Adipocyte (in vitro differentiated cells): ENCODE measurements at places on chromosomes 3 and 15.

DNA sequence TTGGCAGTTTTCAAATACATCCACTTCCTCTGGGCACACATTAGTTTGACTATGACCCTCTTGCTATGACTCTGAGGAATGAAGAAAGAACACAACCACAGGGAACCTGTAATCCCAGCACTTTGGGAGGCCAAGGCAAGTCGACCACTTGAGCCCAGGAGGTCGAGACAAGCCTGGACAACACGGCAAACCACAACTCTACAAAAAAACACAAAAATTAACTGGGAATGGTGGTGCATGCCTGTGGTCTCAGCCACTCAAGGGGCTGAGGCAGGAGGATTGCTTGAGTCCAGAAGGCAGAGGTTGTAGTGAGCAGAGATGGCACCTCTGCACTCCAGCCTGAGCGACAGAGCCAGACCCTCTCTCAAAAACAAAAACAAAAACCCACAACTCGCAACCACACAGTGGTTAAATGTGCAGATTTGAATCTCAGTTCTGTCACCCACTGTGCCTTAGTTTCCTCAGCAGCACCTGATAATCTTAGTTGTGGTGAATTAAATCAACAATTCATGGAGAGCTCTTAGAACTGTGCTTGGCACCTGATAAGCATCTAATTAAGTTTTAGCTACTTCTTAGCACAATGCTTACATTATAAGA lies 65.7 kb downstream of the MYLK start:
- DNase-seq = no peak

DNA sequence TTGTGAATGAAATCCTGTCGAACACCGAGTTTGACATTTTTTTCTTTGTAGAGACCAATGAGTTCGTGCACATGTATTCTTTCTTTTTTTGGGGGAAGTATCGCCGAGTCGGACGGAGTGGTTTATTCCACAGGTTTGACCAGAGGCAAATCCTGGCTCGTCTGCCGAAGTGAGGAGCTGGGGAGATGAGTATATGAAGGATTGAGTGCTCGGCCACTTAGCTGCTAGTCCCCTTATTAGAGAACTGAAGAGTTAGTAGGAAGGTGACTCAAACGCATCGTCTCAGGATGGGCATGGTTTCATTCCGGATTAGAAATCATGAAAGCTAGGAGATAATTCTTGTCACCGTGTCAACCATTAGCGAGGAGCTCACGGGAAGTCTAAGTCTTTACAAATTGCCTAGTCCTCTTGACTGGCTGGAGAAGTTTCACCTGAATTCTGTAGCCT lies 154.7 kb upstream of the GOLIM4 start:
- DNase-seq = peak; percentile 25

DNA sequence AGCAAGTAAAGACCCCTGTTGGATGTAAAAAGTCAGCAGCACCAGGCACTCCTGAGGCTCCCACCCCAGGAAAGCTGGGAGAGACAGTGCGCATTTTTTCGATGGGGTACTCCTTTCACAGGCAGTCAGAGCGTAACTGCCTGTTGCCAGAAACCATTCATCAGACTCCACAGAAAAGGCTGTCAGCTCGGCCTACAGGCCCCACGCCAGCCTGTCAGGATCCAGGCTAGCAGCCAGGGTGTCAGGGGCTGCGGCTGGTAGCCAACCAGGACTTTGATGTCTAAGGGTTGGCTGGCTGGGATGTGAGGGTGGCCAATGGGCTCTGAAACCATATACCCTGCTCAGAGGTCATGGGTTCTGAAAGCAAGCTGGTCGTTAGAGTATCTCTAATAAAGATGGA lies 164.5 kb downstream of the WNT5A start:
- DNase-seq = no peak

DNA sequence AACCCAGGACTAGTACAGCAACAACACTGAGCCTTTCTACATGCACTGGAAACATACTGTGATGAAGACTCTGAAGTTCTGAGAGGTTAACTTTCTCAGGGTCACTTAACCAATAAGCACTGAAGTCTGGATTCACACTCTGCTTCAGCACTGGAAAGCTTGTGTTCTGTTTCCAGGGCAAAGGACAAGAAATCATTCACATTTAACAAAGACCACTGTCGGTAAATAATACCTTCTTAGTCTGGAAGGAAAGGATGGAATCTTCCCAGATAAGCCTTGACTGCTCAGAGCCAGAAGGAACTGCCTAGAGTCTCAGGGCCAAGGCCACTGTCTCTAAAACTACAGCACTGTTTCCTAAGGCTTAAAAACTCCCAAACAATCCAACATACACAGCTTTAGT lies 4.3 kb upstream of the GLYCTK start:
- DNase-seq = no peak

- DNase-seq = no peak
Observed at GRCh38 chr15:56174649-56175048, 69.0 kb downstream of the RFX7 start.

GRCh38 chr3:125006291-125006731 lies 49.5 kb downstream of the HEG1 start:
- DNase-seq = no peak

DNA sequence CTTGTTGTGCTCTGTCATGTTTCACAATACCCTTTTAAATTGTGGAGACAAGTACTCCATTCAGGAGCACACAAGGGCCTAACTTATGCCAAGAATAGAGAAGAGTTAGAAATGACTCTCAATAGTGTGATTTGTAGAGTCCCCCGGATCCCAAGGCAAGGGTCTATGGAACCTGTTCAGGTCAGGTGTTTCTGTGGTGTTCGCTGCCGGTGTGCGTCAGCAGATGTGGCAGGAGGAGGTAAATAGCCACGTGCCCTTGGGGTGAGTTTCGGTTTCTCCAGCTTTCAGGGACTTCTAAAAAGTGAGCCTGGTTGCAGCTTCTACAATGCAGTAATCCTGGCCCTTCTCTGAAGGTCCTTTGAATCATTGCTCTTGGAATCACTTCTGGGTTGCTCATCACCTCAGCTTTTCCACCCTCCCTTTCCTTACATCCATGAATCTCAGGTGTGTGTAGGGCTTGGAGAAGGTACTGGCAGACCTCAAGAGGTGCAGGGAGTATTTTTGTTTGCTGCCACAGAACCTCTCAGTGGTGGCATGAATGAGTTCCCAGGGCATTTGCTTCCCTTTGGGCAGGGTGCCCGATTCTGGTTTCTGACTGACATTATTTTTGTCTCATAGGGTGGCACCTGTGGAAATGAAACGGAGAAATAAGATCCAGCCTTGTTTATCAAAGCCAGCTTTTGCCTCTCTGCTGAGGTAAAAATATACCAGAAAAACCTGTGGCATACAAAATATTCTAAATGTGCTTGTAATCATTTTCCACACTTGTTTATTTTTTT lies 7.3 kb downstream of the ST3GAL6 start:
- no peak for DNase-seq

DNA sequence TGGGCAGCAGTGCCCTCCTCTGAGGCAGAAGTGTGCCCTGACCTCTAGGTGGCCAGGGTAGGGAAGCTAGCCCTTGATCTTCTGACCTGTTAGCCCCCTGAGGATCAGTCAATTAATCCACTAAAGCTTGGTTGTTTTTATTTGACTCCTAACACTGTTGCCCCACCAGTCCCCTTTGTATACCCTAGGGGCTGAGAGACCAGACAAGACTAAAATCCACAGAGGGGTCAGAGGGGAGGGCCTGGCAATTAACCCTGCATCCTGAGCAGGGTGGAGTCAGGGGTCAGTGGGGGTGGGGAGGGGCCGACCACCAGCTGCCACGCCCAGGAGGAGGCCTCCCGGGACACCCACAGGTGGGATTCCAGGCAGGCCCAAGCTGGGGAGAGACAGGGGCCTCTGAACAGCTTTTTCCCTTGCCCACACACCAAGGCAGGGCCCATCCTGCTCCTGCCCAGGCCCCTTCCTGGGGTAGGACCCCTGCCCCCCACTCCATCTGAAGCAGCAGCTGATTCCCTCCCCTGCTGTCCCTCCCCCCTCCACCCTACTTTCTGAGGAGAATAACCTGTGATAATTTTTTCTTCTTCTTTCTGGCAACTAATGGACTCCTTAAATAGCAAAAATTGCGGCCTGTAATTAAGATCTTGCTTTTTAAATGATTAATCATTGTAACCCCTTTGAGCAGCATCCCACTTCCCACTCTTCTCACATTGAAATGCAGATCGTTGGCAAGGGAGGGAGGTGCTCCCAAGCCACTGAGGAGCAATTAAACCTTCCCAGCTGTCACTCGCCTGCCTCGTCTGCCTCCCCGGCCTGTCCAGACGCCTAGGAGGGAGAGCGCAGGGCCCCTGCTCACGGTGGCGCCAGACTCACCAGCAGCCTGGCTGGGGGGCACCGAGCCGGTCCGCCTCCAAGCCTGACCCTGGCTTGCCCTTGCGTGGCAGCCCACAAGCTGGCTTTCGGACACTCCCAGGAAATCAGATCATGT lies 51.9 kb downstream of the RHCG start:
- DNase-seq = no peak

GRCh38 chr15:78208341-78208844 lies 26.0 kb downstream of the ACSBG1 start:
- no peak for DNase-seq

GRCh38 chr3:149428087-149428486 lies 46.4 kb upstream of the TM4SF4 start:
- DNase-seq = no peak

DNA sequence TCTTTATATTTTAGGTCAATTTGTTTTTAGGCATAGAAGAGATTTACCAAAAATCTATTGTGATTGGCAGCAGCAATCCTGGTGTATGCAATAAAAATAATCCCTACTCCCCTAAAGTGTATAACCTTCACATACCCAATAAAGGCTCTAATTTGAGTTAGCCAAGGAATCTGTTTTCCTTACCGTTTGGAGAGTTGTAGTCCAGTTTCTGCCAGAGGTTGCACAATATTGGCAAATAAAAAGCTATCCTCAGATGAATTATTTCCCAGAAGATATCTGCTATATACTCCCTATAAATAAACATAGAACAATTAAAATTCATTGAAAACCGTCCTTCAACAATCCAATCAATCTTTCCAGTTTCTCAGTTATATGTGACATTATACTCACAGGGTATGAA lies 31.1 kb downstream of the ACKR4 start:
- no peak for DNase-seq

- peak; percentile 85 for DNase-seq
Observed at GRCh38 chr3:8663177-8664061, 18.8 kb upstream of the SSUH2 start.

GRCh38 chr3:185153861-185154629 lies 1.2 kb upstream of the C3orf70 start:
- no peak for DNase-seq

GRCh38 chr3:130729154-130729553 lies 17.5 kb downstream of the PIK3R4 start:
- DNase-seq = no peak

DNA sequence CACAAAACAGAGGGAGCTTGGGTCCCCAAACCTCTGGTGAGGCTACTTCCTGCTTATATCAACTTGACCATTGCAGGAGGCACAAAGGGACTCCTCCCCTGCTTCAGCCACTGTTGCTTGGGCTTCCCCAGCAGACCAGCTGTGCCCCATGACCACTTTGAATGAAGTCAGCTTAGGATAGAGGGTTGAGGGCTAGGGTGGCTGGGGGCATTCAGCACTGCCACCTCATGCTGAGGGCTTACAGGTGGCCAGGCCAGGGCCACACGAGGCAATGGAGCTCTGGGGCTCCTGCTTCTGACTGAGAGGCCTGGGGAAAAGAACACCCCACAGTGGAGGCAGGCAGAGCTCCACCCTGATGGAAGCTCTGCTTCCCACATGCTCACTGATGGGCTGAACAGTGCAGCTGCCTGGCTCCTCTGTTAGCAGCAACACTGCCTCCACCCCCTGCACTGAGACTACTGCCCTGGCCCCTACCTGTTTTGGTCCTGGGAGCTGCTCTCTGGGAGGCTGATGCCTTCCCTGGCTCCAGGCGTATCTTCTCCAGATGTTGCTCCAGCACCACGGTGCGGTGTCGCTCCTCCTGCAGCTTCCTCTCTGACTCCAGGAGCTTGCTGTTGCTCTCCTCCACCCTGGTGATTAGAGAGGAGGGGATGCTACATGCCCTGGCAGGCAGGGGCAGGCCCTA lies 10.2 kb upstream of the HHATL start:
- no peak for DNase-seq

- DNase-seq = peak; percentile 77
Observed at GRCh38 chr3:12175844-12176453, 17.2 kb upstream of the TIMP4 start.

GRCh38 chr15:92023965-92024364 lies 170.5 kb downstream of the SLCO3A1 start:
- peak; percentile 71 for DNase-seq

GRCh38 chr15:47548231-47548630 lies 169.1 kb upstream of the SEMA6D start:
- no peak for DNase-seq

- no peak for DNase-seq
Observed at GRCh38 chr3:108940568-108941263, 13.0 kb downstream of the GUCA1C start.

- no peak for DNase-seq
Observed at GRCh38 chr3:71469138-71469435, 114.4 kb downstream of the FOXP1 start.

GRCh38 chr3:191470545-191470944 lies 9.6 kb downstream of the PYDC2 start:
- peak; percentile 14 for DNase-seq

DNA sequence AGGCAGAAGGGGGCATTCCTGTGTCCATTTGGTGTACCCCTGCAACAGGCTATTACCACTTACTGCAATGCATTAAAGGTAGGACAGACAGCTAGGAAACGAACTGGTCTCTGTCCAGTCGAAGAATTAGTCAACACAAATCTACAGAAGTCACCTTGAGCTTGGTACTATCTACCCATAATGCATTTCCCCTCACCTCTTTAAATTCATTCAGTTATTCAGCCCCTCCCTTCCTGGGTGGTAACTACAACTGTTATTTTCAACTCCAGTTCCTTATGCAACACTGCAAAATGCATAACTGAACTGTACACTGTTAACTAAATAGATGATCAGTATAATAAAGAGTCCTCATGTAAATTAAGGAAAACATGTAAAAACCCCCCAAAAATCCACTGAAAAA lies 77.6 kb downstream of the MAGI1 start:
- DNase-seq = no peak

DNA sequence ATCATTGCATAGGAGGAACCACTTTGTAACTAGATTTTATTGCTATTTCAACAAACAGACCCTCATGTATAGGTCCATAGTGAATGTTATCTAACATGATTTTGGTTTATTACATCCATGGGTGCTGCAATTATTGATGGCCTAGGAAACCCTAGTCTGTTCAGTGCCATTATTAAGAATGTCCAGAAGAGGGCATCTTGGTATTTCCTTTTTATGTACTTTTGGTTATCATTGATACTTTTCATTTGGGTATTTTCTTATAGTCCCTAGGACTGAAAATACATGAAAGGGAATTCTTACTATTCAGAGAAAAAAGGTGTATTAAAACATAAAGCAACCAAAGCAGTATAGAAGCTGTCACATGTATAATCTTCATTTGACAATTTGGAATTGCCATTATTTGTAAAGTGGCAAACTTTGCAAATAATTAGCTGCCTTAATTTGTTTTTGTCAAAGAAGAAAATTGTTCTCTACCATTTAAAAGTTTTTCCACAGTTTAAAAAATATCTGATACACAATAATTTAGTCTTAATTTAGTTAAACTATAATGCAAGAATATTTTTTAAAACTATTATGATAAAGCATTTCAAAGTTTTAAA lies 48.7 kb downstream of the CNOT10 start:
- peak; percentile 68 for DNase-seq
